Mesothelial cell of epicardium (in vitro differentiated cells): ENCODE measurements at places on chromosomes 2 and 18. TPM values are rescaled to one million over a fixed set of nuclear protein-coding genes. Genes with fewer than 3 reads are reported as not detected.

Gene IL36G
- total RNA-seq = not detected in 3 replicates

GRCh38 chr2:37378411-37378810, 34.0 kb downstream of the QPCT start:
- H3K27me3 ChIP-seq = no peaks in the 10 kb centered on the region
- peaks cover 29% of the 10 kb centered on the region for H3K4me1 ChIP-seq
- H3K36me3 ChIP-seq = no peaks in the 10 kb centered on the region
- H3K4me3 ChIP-seq = no peak overlapping the region

GRCh38 chr2:15242936-15243461, 318.1 kb downstream of the NBAS start:
- no peak for DNase-seq
- no peaks in the 10 kb centered on the region for H3K27me3 ChIP-seq
- peak overlapping the region; percentile 59 for H3K27ac ChIP-seq
- no peak overlapping the region for H3K4me3 ChIP-seq

- no peaks in the 10 kb centered on the region for H3K36me3 ChIP-seq
- no peak overlapping the region for H3K4me3 ChIP-seq
- H3K27me3 ChIP-seq = peaks cover 2% of the 10 kb centered on the region
These were observed 13.7 kb upstream of the ZNF532 start for GRCh38 chr18:58850786-58851469.

DNA sequence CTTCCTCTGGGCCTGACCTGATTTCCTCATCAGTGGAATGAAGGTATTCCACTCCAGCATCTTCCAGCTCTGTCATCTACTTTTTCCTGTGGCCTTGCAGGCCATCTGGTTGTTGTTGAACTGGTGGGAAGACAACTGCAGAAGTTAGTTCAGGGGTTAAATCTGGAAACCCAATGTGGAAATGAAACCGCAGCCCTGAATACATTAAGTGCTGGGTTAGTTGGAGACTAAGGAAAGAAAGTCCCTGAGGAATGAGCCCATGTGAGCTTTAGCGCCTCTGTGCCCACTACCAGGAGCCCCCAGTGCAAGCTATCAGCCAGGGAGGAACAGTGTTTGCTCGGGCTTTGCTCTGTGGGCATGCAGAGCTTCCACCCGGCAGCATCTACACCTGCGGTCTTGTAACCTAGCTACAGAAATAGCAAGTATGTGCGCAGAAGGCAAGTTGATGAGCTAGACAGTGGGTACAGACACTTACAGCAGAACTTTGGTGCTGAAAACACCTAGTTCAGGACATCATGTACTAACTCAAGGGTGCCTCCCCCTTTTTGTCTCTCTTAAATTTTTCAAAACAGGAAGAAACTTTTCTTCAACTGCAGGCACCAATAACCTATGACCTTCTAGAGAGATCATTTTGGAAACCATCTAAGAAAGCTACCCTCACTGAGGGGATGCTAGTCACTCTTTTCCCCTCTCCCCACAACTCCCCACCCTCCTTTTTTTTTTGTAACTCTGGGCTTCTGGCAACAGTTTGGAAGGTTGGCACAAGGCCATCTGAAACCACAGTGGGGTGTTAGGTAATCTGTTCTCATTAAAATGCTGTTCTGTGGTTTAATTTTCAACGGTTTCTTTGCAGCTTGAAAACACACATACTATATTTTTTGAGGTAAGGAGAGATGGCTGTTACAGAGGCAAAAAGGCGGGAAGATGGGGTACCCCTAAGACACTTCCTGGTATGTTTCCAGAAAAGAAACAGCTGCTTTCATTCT, 18.3 kb upstream of the CXCR4 start:
- no peak for DNase-seq
- H3K27ac ChIP-seq = no peak overlapping the region
- H3K27me3 ChIP-seq = peaks cover 47% of the 10 kb centered on the region
- H3K36me3 ChIP-seq = no peaks in the 10 kb centered on the region
- H3K4me1 ChIP-seq = no peaks in the 10 kb centered on the region
